ENCODE measurements at places on chromosomes 11 and 22.

DNA sequence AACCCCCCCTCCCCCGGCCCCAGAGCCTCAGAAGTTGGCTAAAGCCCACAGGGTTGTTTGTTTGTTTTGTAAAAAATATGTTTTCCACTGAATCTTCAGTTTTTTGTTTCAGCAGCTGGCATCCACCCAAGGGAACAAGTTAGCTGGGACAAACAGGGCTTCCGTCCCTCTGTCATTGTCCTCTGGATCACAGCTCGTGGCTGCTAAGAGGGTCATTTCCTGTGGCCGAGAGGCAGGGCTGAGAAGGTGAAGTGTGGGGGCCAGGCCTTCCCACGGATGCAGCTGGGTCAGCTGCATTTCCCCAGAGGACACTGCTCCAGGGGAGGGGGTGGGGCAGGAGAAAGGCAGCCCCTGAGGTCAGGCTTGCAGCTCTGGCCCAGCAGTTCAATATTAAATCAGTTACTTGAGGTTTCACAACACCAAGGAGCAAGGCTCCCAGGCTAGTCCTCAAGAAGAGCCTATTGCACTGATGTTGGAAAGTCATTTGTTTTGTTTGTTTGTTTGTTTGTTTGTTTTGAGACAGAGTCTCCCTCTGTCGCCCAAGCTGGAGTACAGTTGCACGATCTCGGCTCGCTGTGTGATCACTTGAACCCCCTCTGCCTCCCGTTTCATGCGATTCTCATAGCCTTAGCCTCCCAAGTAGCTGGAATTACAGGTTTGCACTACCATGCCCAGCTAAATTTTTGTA, 34.4 kb upstream of the SMTN start:
- H3K27ac ChIP-seq = no peak overlapping the region
- no peaks in the 10 kb centered on the region for H3K27me3 ChIP-seq
- H3K4me3 ChIP-seq = no peak overlapping the region
- DNase-seq = peak; percentile 72
- no peaks in the 10 kb centered on the region for H3K4me1 ChIP-seq

DNA sequence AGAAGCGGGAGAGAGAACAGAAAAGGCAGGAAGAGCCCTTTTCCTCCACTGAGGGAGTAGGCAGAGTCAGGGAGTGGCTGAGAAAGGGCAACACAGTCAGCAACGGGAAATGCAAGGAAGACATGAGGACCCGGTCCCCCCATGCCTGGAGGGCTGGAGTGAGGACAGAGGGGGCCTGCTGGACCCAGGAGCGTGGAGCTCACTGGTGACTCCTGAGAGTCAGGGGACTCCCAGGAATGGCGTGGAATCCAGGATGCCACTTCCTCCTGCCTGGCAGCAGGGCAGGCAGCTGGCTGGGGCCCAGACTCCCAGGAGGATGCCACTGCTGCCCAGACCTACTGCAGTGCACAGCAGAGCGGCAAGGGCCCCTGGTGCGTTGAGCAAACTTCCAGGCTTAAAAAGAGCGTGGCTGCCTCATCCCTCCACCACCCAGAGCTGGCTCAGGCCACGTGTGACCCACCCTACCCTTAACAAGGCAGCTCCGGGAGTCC, 11.3 kb downstream of the C11orf21 start:
- no peak overlapping the region for H3K27ac ChIP-seq
- no peak for DNase-seq
- no peaks in the 10 kb centered on the region for H3K4me1 ChIP-seq
- H3K27me3 ChIP-seq = peaks cover 4% of the 10 kb centered on the region
- no peak overlapping the region for H3K4me3 ChIP-seq
- no peaks in the 10 kb centered on the region for H3K36me3 ChIP-seq

DNA sequence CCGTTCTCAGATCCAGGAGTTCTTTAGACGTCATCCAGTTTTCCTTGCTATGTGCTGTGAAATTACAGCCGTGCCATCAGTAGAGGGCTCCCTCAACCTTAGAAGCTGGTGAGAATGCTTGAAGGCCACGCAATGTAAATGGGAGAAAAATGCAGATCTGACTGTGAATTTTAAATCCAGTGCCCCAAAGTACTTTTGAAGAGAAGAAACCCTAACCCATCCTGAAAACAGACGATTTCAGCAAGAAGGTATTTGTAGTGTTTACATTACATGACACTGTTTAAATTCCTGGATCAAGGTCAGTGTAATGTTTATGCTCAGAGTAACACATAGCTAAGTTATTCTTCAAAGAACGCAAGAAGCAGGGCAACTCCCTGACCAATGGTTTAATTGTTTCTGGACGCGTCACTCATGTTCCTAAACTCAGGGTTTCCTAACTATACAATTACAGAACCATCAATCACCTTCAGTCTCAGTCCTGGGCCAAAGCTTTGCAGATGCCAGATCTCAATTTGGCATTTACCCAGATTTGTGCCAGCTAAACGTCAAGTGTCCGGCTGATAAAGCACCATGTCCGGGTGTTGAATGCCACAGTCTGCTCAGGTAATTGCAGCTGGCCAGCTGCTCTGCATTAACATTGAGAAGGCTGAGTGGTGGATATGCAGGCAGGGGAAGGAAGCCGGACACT, 38.2 kb downstream of the ADAMTS8 start:
- no peak overlapping the region for H3K4me3 ChIP-seq
- H3K27me3 ChIP-seq = no peaks in the 10 kb centered on the region
- H3K27ac ChIP-seq = no peak overlapping the region
- no peaks in the 10 kb centered on the region for H3K4me1 ChIP-seq

DNA sequence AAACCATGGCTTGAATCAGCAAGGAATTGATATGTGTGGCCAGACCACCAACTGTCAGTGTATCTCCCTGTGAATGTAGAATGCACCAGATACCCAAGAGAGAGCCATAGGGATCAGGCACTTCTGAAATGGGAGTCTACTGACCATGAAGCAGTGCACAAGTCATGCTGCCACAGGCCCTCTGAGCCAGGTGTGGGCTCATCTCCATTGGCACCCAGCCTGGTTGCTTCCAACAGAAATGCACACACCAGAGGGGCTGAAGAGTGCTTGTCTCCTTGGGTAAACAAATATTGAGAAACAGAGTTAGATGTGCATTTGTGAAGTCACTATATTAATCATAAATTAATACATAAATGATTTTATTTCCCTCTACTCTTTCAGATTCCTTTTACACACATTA, 28.4 kb upstream of the PANX1 start:
- no peaks in the 10 kb centered on the region for H3K27me3 ChIP-seq
- no peaks in the 10 kb centered on the region for H3K4me1 ChIP-seq
- DNase-seq = no peak
- no peak overlapping the region for H3K27ac ChIP-seq

- H3K27me3 ChIP-seq = no peaks in the 10 kb centered on the region
- H3K36me3 ChIP-seq = peaks cover 15% of the 10 kb centered on the region
- peaks cover 5% of the 10 kb centered on the region for H3K4me1 ChIP-seq
- no peak overlapping the region for H3K4me3 ChIP-seq
- peak overlapping the region; percentile 26 for H3K27ac ChIP-seq
These were observed 1.7 kb downstream of the SLC37A4 start for GRCh38 chr11:119029069-119029339.

GRCh38 chr11:33700502-33701271, at the start of gene C11orf91:
Gene C11orf91, minus strand, starts transcription at chr11:33700826. Its CDS starts 86 bp downstream, at chr11:33700740.
- DNase-seq = peak; percentile 96
- no peaks in the 10 kb centered on the region for H3K36me3 ChIP-seq
- H3K4me1 ChIP-seq = peaks cover 15% of the 10 kb centered on the region

Data from adrenal gland (tissue), 19 donors.